ENCODE measurements at places on chromosomes 5 and 9.

- no peak for DNase-seq
Measured at GRCh38 chr9:89621676-89622075, 16.9 kb downstream of the GADD45G start.

GRCh38 chr5:142156839-142157463 is 48.4 kb downstream of the NDFIP1 start:
- DNase-seq: no peak

DNA sequence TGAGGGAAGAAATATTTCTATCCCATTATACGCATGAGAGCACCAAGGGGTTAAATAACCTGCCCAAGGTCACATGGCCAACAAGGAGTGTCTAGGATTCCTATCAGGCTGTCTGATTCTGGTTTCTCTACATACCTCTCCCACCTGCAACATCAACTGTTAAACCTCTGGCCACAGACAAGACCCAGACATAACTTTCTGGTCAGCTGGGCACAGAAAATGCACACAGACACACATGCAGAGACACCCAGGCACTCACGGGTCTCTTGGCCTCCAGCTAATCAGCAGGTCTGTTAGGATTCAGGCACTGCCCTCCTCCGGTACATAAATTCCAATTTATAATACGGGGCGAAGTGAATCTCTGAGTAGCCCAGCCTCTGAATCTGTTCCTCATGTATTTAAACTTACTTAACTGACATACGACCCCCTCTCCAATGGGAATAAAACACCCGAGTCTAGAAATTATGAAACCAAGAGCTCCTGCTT is 1.5 kb downstream of the SEPTIN8 start:
- no peak for DNase-seq

DNA sequence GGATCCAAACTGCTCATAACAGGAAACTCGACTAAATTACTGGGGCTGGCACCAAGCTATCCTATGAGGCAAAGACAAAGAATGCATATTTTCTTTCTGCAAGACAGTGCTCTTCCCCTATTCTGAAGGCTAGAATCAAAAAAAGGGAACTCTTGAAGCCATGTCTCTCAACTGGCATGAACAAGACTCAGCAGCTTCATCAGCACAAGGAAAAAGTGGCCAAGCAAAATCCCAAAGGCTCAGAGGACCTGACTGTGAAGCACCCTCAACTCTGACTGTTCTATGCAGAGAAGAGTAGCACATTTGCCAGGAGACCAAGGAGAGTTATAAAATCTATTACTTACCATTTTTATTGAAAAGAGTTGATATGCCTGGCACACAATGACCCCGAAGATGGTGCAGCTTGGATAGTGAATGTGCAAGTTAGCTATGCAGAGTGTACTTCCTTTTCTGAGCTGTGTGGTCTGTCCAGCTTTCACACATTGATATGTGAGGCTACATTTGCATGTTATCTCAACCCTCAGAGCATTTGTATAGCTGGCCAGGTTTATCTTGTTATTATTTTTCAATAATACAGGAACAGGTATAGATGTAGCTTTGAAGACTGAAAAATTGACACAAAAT is 51.0 kb upstream of the FYB1 start:
- DNase-seq: no peak

GRCh38 chr5:40404613-40405012 is 275.1 kb upstream of the PTGER4 start:
- DNase-seq: no peak

DNA sequence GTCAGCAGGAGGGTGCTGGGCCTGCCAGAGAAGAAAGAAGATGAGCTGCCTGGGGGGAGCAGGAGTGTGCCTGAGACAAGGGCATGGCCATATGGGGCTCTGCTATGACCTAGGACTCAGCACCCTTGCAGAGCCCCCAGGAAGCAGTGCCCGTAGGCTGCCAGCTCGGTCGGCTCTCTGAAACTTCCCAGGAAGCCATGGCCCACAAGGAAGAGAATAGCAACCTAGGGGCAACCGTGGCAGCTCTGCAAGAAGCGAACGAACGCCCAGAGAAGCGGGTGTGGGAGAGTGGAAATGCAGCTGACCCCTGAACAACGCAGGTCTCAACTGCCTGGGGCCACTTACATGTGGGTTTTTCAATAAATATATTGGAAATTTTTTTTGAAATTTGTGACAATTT is 10.7 kb upstream of the LTC4S start:
- DNase-seq: no peak

GRCh38 chr9:108681851-108682590 is 173.8 kb downstream of the ACTL7B start:
- DNase-seq: no peak

GRCh38 chr9:121272401-121272948 is 4.5 kb downstream of the GSN start:
- no peak for DNase-seq

GRCh38 chr5:45491368-45491767 is 204.8 kb downstream of the HCN1 start:
- DNase-seq: no peak

GRCh38 chr5:68354315-68354714 is 138.8 kb downstream of the PIK3R1 start:
- no peak for DNase-seq

DNA sequence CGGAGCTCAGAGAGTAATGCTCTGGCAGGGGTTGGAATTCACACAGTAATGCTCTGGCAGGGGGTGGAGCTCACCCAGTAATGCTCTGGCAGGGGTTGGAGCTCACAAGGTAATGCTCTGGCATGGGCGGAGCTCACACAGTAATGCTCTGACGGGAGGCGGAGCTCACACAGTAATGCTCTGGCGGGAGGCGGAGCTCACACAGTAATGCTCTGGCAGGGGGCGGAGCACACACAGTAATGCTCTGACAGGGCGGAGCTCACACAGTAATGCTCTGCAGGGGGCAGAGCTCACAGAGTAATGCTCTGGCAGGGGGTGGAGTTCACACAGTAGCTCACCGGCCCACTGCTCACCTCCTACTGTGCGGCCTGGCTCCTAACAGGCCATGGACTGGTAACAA is 47.2 kb upstream of the LPCAT1 start:
- no peak for DNase-seq

DNA sequence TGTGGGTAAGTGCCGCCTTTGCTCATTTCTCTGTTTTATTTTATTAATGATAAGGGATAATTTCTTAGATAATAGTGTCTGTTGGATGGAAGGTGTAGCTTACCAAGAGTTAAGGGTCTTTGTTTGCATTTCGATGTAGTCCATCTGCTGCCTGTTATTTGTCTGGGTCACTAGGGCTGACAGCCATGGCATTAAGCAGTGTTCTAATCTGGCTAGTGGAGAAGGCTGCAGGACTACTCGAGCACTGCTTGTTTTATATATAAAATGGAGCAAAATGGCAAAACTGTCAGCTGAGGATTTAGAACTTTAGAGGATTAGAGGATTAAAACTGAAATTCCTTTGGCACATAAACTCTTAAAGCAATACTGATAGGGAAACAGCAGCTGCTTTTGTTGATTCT is 67.5 kb downstream of the C7 start:
- no peak for DNase-seq

GRCh38 chr5:3026099-3026498 is 274.6 kb upstream of the IRX2 start:
- no peak for DNase-seq

- no peak for DNase-seq
Measured at GRCh38 chr5:159891371-159891770, 24.9 kb upstream of the ADRA1B start.

DNA sequence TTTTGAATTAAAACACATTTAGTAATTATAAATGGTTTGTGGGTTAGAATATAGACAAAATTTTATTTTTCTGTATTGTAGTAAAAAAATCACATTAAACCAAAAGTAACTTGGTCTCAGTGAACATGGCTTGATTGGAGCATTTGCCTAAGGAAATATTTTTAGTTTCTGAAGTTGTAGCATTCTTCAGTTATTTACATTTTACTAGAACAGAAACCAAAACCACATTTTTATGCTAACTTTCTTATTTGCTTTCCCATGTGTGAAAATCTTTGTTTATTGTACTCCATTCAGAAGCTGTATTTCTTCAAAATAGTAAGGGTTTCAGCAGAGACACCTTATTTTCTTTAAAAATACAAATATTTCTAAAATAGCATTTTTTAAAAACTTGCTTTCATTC is 129.9 kb downstream of the SGCD start:
- DNase-seq: no peak

- DNase-seq: no peak
Measured at GRCh38 chr5:141492168-141492885, 3.4 kb downstream of the PCDHGC5 start.

GRCh38 chr5:2619216-2619615 is 132.3 kb downstream of the IRX2 start:
- no peak for DNase-seq

Measured in amygdala (tissue), 56 donors.